ENCODE measurements at places on chromosomes 11 and 22.

GRCh38 chr11:1235306-1235900 is 12.5 kb downstream of the MUC5B start:
- no peak for DNase-seq

GRCh38 chr11:87417951-87418350 is 380.2 kb downstream of the TMEM135 start:
- DNase-seq, result no peak

DNA sequence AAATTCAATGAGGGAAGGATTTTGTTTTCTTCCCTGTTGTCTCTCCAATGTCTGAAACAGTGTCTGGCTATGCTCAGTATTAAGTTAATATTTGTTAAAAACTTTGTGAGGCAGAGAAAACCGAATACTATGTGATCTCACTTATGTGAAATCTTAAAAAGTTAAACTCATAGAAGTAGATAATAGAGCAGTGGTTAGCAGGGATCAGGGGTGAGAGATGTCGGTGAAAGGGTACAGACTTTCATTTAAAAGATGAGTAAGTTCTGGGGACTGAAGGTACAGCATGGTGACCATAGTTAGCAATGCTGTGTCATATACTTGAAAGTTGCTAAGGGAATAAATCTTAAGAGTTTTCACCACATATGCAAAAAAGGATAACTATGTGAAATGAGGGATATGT is 244.6 kb downstream of the AASDHPPT start:
- no peak for DNase-seq

DNA sequence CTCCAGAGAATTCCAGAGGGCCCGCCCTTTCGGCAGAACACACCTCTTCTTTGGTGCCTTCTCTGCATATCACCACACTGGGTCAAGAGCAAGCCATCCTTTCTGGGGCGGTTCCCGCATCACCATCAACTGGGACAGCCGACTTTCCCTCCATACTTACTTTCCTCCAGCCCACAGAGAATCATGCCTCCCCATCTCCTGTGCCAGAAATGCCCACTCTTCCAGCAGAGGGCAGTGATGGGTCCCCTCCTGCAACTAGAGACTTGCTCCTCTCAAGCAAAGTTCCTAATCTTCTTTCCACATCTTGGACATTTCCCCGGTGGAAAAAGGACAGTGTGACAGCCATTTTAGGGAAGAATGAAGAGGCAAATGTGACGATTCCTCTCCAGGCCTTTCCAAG is 157.7 kb downstream of the C11orf91 start:
- peak; percentile 92 for DNase-seq

DNA sequence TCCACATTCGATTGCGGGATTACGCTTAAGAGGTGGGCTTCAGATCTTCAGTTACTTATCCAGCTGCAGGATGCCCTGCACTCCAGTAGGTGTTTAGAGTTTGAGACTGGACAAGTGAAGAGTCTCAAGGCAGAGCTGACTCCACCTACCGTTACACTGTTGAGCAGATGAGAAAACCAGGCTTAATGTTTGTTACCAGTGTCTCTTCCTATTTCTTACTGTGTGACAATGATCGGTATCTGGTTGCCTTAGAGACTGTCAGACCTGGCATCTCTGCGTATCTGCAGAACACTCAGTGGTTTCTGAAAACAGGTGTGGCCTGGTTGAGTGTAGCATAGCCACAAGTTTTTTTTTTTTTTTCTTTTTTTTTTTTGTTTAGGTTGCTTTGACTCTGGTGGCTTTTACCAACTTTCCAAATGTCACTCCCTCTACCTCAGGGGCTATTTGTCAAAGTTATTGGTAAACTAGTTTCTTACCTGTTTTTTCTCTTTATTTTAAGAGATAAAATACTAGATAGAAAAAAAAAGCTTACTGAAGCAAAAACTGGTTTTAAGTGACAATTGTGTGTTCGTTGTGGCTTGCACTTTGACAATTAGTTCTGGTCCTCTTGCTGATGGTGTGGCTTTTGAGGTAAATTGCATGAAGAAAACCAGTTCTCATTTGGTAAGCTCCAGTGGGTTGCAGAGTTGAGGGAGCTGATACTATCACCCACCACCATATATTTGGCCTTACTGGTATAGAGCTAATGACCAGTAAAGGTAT is 284.8 kb downstream of the ETS1 start:
- no peak for DNase-seq

GRCh38 chr22:42010778-42011177 is 12.2 kb downstream of the WBP2NL start:
- no peak for DNase-seq

DNA sequence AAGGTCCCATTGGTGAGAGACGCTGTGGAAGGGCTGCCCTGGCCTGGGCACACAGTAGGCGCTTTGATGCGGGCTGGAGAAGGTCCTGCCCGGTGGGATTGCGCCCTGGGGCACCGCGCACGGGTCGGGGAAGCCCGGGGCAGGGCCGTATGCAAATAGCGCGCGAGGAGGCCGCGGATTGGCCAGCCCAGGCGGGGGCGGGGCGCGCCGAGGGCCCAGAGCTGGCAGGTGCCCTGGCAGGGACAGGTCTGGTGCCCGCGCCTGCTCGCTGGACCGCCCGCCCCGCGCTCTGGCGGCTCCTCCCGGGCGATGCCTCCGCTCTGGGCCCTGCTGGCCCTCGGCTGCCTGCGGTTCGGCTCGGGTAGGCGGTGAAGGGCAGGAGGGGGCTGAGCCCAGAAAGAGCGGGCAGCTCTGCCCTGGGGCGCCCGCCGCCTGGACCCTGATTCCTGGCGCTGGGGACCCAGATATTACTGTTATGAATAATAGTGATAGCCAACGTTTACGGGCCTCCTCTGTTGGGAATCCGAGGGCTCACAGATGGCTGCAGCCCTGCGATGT is at the start of gene UPK3A:
Gene UPK3A, plus strand, starts transcription at position 245 of the 558 bp plus-strand sequence. Its CDS starts 65 bp downstream, at position 310.
- DNase-seq, result no peak

- no peak for DNase-seq
Measured at GRCh38 chr11:109696191-109696897, 274.4 kb downstream of the C11orf87 start.

GRCh38 chr22:22682196-22682595 is 37.8 kb downstream of the GGTLC2 start:
- no peak for DNase-seq

- no peak for DNase-seq
Measured at GRCh38 chr11:75705541-75705940, 12.1 kb upstream of the MOGAT2 start.

DNA sequence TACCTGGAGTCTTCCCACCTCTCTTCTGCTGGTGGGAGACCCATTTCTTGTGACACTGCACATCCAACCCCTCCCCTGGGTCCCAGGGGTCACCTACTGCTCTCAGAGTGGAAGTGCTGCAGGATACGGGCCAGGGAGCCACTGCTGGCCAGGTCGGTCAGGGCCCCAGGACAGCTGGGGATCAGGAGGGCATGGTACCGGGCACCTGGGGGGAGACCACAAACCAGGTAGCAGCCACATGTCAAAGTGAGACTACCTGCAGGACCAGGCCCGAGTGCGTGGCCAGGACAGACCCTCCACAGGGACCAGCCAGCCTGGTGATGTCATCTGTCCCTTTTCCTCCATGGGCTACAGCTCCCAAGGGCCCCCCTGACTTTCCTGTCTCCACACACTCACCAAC is 3.9 kb downstream of the GATD1 start:
- no peak for DNase-seq
